LHCN-M2 (cell line): ENCODE measurements at places on chromosomes 16 and 17. TPM values are rescaled to one million over a fixed set of nuclear protein-coding genes. Genes with fewer than 3 reads are reported as not detected.

TERB1 gene
- not detected in 2 replicates for total RNA-seq

ABCC6 gene
- 0.52 TPM in 1 of 2 replicates, not detected in the other for total RNA-seq

OR4D1 gene
- not detected in 2 replicates for total RNA-seq

ATP1B2 gene
- not detected in 2 replicates for total RNA-seq

- DNase-seq: no peak
These were observed 58.9 kb downstream of the HS3ST4 start for GRCh38 chr16:25750488-25751216.

- DNase-seq: peak; percentile 9
These were observed 1183.2 kb downstream of the CDH11 start for GRCh38 chr16:63938661-63939060.

DNA sequence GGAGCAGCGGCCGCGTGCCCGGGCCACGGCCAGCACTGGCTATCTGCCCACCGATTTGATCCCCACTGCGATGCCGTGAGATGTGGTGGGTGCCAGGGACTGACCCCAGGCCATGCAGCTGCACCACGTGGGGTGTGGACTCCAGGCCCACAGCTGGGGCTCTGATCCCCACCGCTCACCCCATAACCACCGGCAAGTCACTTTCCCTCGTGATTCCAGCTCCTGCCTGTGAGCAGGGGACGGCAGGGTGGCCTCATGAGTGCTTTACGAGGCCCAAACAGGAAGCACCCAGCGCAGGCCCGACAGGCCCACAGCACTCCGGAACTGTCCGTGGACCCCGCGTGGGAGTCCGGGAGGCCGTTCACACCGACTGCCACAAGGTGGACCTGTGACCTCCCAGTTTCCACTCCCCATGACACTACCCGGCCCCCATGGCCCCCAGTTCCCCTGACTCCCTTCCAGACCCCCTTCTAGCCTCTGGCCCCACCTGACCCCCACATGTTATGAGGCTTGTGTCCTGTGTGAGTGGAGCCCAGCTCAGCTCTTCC is 616 bp downstream of the PTX4 start:
- DNase-seq: no peak

DNA sequence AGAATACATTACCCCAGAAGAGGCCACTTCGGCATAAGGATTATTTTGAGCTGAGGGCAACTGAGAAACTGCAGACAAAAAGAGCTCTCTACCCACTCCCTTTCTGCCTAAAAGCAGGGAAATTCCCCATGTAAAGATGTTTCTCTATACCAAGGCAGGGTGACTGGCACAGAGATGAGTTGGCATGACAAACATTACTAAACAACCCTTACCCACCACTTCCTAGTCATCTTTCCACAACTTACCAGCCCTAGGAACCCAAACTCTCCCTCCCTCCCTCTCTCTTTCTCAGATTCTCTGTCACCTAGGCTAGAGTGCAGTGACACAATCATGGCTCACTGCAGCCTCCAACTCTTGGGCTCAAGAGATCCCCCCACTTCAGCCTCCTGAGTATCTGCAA is 68.6 kb downstream of the EMP2 start:
- DNase-seq: no peak

DNA sequence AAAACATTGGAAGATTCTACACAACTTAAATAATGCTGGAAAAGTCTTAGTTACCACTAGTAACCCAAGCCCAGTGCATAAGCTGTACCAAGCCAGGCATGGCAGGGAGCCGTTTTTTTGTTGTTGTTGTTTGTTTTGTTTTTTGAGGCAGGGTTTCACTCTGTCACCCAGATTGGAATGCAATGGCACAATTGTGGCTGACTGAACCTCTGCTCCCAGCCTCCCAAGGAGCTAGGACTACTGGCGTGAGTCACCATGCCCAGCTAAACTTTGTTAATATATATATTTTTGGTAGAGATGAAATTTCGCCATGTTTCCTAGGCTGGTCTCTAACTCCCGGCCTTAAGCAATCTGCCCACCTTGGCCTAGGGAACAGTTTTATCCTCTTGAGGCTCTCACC is 564 bp upstream of the TMIGD1 start:
- peak; percentile 43 for DNase-seq

DNA sequence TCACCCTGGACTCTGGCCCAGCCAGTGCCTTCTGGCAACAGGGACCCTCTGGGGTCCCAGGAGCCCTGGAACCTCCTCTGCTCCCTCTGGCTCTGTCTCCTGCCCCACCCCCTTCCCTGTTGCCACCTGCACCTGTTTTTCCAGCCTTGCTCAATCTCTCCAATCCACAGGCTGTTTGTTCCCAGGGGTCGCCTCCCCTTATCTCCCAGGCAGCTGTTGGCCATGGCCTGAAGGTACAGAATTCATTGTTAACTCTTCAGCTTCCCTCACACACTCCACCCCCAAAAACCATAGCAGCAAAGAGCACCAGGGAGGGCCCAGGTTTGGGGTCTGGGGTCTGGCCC is 39.3 kb upstream of the TOB1 start:
- DNase-seq: peak; percentile 42

DNA sequence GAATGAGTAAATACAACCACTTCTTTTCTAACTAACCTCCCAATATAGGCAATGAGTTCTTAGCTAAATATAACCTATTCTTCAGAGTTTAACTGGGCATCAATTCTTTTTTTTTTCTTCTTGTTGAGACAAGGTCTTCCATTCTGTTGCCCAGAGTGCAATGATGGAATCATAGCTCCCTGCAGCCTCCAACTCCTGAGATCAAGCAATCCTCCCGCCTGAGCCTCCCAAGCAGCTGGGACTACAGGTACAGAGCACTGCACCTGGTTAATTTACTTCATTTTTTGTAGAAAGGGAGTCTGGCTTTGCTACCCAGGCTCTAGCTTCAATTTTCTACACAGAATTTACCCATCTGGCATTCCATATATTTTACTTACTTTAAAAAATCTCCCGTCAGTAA is 1.1 kb downstream of the METTL16 start:
- DNase-seq: no peak

- no peak for DNase-seq
These were observed 109.2 kb upstream of the NACA2 start for GRCh38 chr17:61700252-61700651.

GRCh38 chr17:2828397-2829038 is 32.3 kb downstream of the RAP1GAP2 start:
- DNase-seq: peak; percentile 24

- no peak for DNase-seq
These were observed 196.0 kb downstream of the RAB11FIP4 start for GRCh38 chr17:31587462-31587861.

DNA sequence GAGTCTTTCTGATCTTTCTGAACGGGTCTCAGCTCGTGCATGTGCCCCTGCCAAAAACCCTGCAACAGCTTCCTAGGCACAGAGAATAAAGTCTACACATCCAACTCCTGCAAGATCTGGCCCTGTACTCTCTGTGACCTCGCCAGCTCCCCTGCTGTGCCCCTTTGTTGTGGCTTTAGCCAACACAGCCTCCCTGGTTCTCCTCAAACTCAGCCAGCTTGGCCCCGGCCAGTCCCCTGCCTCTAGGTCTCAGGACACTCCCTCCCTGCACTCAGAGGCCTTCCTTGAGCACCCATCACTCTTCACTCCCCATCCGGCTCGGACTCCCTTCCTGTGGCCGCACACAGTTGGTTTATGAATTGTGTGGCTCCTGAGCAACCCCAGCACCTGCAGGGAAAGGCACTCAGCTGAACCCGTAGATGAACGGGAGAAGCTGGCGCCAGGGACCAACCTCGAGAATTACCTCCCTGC is 1.4 kb downstream of the CEP131 start:
- no peak for DNase-seq

GRCh38 chr17:35749560-35750412 is 3.3 kb downstream of the GAS2L2 start:
- DNase-seq: no peak

DNA sequence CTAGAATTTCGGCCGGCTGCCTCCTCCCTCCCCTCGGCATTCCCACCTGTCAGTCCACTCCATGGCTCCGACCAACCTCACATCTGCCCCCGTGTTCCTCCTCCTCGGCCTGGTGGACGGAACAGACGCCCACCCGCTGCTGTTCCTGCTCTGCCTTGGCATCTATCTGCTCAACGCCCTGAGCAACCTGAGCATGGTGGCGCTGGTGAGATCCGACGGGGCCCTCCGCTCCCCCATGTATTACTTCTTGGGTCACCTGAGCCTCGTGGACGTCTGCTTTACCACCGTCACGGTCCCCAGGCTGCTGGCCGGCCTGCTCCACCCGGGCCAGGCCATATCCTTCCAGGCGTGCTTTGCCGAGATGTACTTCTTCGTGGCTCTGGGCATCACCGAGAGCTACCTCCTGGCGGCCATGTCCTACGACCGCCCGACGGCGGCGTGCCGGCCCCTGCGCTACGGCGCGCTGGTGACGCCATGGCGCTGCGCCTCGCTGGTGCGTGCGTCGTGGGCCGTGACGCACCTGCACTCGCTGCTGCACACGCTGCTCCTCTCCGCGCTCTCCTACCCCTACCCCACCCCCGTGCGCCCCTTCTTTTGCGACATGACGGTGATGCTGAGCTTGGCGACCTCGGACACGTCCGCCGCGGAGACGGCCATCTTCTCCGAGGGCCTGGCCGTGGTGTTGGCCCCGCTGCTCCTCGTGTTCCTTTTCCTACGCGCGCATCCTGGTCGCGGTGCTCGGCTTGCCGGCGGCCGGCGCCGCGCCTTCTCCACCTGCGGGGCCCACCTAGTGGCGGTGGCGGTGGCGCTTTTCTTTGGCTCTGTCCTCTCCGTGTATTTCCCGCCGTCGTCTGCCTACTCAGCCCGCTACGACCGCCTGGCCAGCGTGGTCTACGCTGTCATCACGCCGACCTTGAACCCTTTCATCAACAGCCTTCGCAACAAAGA is at the start of gene OR3A2:
Gene OR3A2 (minus strand): TSS at position 440 of the 948 bp plus-strand sequence.
- DNase-seq: no peak

DNA sequence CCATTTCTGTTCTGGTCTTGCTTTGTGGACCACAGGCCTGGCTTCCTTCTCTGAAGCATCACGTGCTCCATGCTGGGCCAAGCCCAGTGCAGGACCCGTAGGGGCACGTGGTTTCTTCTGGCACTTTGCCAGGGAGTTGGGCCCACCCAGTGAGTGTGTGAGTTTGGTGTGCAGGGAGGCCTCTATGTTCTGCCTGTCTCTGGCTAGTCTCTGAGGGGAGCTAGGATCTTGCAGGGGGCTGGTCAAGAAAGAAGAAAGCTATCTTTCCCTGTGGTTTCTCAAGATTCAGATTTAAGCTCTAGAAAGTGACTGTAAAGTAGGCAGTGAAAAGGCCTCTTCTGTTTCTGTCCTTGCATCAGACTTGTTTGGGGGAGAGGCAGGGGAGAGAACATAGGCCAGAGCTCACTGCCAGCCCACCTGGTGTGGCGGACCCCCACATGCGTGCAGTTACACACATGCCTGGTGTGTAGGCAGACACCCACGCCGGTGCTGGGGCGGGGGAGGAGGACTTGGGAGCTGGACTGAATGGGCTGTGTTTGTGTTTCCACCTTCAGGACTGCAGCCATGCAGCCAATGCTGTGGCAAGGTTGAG is 11.8 kb downstream of the LASP1 start:
- peak; percentile 76 for DNase-seq

DNA sequence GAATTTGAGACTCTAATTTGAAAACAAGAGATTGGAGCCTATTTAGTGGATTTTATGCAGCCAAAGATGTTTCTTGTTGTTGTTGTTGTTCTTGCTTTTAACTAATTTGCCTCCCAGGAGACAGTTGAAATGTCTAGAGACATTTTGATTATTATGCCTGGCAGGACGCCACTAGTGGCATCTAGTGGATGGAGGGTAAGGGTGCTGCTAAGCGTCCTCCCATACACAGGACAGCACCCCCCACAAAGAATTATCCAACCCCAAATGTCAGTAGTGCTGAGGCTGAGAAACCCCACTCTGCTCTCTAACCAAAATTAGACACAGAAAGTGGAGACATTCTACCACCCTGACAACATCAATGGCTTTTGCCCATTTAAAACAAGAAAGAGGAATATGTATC is 15.4 kb upstream of the HSBP1 start:
- DNase-seq: no peak

GRCh38 chr16:17921357-17921978 is 415.1 kb downstream of the NPIPA8 start:
- no peak for DNase-seq

- peak; percentile 13 for DNase-seq
These were observed 6.0 kb downstream of the HSDL1 start for GRCh38 chr16:84138824-84139627.
